NCI-H748 treated with DMSO at 0.1 percent for 48 hours (cell line): ENCODE measurements at places on chromosomes 7 and 10.
A peak's percentile ranks its signal among the peaks of the same experiment; 100 is the strongest.

GRCh38 chr7:30310674-30311362 is 26.4 kb downstream of the ZNRF2 start:
- no peak for DNase-seq

DNA sequence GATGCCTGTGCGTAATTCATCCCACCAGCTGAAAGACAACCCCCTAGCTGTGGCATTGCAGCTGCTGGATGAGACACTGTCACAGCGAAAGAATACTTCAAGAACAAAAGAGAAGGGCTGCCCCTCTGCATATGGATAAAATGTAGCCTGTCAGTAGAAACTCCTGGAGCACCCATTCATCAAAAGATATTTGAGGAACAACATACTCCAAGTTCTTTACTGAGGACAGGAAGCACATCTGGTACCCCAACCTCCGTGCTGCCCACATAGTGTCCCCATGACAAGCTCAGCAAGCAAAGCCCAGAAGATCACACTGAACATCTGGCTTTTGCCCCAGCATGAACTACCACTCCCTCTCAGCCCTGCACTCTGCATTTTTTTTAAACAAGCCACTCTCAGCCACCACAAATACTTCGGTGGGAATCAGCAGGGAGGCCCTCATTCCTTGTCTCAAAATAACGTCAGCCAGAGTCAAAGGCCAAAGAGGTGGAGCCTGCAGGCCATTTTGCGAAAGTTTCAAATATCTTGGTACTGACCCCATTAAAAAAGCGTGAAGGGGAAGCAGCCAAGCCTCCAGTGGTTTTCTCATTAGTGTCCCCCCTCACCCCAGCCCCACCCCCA is 1.7 kb downstream of the CREB3L2 start:
- no peak for DNase-seq

GRCh38 chr10:219731-220472 is 84.6 kb downstream of the ZMYND11 start:
- DNase-seq, result no peak

DNA sequence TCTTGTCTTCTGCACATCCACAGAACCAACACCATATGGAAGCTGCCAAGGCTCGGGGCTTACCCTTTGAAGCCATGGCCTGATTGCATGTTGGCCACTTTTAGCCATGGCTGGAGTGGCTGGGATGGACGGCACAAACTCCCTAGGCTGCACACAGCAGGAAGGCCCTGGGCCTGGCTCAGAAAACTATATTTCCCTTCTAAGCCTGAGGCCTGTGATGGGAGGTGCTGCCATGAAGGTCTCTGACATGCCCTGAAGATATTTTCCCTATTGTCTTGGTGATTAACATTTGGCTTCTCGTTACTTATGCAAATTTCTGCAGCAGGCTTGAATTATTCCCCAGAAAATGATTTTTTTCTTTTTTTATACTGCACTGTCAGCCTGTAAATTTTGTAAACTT is 387.0 kb upstream of the KCND2 start:
- DNase-seq, result no peak

DNA sequence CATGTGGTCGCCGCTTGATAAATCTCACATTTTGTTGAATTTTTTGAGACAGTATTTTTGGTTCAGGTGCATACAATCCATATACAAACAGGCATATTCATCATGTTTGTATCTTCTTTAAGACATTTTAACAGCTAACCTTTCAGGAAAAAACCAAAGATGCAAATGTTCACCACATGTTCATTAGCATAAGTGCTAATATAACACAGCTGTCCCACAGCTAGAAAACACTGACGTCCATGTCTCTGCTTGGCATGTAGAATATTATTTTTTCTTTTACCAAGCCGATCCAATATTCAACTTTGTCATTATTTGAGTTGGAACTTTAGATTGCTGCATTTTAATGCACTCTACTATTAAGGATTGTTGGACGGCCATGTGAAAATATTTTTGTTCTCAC is 31.2 kb downstream of the BMPER start:
- DNase-seq, result no peak

DNA sequence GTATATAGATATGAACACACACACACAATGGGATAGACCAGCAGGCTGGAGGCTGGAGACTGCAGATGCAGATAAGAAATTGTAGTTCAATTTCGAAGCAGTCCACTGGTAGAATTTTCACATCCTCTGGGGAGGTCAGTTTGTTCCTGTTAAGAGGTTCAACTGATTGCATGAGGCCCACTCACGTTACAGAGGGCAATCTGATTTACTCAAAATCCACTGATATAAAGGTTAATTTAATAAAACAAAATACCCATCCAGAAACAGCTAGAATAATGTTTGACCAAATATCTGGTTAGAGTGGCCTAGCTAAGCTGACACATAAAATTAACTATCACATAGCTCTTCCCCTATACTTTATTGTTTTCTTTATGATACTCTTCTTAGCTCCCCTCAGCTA is 162.9 kb upstream of the SMIM30 start:
- no peak for DNase-seq

DNA sequence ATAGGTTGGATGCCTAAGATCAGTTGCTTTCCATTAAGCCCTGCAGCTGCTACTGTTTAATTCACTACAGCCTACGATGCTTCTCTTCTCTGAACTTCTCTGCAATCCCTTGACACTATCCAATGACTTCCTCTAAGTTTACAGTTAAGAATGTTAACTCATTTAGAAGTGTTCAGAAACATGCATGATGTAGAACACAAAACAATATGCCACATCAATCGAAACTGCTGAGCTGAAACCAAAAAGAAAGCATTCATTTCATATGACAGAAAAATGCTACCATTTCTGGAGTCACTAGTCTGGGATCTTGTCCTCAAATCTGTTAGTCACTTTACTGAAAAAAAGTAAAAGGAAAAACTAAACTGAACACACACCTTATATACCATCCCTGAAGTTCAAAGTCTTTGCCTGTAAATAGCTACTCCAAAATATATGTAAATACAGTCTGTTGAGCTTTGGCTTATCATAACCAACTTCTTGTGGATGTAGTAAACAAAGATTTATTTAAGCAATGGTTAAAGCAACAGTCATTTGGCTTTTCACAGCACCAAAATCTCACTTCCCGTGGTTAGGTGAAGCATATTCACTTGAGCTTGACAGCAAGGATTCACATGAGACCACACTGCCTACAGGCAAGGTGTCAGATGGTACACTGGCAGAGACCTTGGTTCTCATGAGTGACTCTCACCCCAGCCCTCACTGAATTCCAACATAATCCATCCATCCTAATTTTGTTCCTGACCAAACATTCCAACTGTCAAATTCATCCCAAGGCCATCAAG is 187.0 kb downstream of the PPP1R17 start:
- DNase-seq, result no peak

GRCh38 chr7:45028138-45028919 is 28.3 kb downstream of the CCM2 start:
- DNase-seq, result no peak

GRCh38 chr7:44607141-44608068 is 978 bp downstream of the OGDH start:
- peak; percentile 13 for DNase-seq

- peak; percentile 25 for DNase-seq
These were observed 5.6 kb downstream of the IL6 start for GRCh38 chr7:22732556-22733126.

- no peak for DNase-seq
These were observed 51.4 kb upstream of the SLC29A3 start for GRCh38 chr10:71267508-71268240.

DNA sequence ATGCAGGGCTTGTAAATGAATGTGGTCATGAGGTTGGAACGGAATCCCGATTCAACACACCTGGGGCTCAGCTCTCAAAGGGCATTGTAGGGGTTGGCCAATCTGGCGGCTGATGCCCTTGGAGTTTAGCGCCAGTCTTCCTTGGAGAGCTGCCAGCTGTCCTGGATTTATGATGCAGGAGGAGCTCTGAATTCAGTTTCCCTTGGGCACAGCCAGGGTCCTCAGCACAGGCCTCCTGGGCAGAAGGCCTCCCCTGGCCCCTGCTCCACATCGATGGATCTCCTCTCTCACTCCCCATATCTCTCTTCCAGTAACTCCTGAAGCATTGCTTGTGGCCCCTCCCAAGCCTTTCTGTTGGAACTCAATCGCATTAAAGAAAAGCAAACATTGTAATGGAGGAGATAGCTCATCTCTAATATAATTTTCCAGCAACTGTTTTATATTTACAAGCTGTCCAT is 985 bp upstream of the CYTH3 start:
- peak; percentile 40 for DNase-seq

- no peak for DNase-seq
These were observed 292.4 kb upstream of the SP4 start for GRCh38 chr7:21135437-21135836.

- DNase-seq, result no peak
These were observed 1088.0 kb downstream of the SORCS1 start for GRCh38 chr10:106076496-106076895.

GRCh38 chr10:56360583-56360966 is 484 bp downstream of the ZWINT start:
- DNase-seq, result no peak

DNA sequence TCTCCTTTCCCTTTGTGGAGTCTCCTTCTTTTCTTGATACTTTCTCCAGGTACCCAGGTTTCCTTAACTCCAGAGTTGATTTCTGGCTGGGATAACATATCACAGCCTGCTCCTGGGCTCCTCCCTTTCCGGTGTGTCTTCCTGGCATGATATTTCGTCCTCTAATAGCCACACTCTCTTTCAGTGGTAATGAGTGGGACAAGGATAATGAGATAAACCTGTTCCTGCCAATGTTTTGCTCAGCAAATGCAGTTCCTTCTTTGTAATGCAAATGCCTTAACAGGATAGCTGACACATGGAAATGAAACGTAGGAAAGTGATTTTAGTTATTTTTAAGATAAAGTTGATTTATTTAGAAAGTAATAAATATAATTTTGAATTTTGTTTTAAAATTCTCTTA is 168.6 kb downstream of the NRP1 start:
- no peak for DNase-seq

DNA sequence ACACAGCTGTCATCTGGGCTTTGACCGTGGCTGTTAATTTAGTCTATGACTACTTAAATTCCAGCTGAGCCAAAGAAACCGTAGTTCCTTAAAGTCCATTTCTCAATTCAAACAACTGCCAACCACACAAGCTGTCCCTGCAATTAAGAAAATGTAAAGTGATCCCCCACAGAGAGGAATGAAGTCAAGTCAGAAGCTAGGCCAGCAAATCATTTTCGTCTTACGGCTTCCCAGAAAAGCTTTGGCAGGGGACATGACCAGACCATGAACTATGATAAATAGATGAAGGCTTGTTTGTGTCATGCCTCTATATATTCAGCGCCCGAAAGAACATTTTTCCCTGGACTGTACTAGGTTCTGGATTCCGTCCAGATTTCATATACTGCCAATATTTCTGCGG is 54.6 kb downstream of the HACD1 start:
- DNase-seq, result no peak

DNA sequence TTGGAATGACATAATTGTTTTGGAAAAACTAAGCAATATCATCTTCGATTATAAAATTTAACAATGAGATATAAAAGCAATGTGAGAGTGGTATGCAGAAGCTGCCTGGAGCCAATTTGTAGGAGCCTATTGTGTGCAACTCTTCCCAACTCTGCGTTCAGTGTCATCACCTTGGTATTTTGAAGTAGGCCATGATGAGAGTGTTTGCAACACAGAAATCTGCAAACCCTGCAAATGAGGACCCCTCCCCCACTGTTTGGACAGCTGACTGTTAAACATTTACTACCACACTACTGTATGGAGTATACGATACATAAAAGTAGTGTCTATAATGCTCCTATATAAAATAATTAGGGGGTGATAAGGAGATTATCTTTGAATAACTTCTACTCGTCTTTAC is 531.3 kb downstream of the ATRNL1 start:
- DNase-seq, result no peak

DNA sequence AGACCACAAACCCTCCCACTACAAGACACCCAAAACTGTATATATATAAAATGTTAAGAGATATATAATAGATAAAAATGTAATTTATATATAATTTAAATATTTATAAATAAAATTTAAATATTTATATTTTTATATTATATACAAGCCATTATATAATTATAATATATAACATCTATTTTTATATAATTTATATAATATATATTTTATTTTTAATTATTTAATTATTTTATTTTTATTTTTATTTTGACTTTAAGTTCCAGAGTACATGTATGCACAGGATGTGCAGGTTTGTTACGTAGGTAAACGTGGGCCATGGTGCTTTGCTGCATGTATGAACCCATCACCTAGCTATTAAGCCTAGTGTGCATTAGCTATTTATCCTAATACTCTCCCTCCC is 1090.2 kb downstream of the NXPH1 start:
- DNase-seq, result no peak

DNA sequence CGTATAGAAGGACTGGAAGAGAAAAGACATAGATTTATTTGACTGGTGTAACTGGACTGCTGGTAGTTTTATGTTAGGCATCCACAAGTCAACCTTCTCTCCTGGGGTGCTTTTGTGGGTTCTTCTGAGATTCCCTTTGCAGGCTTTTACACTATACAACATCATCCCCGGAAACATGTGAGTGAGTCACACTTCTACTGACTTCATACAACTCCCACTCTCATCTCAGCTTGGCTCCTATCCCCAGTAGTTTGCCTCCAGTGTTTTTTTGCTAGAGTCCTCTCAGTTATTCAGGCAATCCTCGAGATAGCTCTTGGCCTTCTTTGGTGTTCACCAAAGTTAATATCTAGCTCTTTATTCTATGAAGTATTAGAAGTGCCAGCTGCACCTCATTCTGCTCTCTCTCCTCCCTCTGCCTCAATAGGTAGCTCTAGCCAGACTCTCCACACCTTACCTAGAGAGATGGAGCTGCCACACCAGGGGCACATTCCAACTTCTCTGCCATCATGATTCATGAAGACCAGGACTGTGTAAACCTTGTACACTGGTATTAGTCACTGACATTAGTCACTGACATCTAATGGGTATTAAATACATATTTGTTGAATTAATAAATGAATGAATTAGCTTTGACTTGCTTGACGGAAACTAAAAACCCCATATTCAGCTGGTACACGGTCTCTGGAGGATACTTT is 281.9 kb downstream of the PPP1R3A start:
- no peak for DNase-seq

GRCh38 chr10:99976886-99977665 is 32.7 kb downstream of the DNMBP start:
- no peak for DNase-seq

- DNase-seq, result no peak
These were observed 275.1 kb upstream of the NRP1 start for GRCh38 chr10:33609546-33609945.

DNA sequence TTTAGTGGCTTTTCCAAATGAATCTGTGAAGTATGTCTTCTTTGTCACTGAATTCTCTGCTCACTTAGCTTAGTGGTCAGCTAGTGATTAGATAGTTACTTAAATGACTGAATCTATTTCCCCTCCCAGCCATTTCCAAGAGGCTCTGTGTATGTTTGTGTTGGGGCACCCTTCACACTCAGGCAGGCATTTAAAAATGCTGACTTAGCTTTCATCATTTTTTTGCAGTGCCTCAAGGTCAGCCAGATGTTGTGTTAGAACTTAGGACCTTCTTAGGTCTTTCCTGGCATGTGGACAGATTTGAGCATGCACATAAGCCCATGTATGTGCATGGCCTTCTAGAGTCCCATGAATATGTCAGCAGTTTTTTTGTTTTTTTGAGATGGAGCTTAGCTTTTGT is 25.4 kb upstream of the HHEX start:
- DNase-seq, result no peak
